ENCODE measurements at places on chromosomes 1 and 21.

DNA sequence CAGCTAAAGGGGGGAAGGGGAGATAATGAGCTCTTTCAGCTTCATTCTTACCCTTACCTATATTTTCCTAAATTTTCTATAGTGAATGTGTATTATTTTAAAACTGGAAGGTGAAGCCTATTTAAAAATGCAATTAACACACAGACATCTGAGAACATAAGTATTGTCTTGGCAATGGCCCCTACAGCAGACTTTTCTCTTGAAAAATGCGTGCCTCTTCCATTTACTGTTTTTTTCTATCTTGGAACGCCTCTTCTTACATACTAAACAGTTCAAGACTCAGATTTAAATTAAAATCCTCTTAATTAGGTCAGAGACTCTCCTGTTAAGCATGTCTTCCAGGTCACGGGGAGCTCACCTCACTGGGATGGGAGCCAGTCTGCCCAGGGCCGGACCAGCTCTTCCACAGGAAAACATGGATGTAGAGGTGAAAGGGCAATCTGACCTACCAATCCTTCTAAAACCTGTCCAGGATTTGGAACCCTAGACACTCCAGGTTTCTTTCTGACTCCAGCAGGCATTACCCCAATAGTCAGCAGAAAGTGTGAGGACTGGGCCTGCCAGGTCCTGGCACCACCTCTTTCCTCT is 137.3 kb downstream of the ZNF281 start:
- no peak for DNase-seq

DNA sequence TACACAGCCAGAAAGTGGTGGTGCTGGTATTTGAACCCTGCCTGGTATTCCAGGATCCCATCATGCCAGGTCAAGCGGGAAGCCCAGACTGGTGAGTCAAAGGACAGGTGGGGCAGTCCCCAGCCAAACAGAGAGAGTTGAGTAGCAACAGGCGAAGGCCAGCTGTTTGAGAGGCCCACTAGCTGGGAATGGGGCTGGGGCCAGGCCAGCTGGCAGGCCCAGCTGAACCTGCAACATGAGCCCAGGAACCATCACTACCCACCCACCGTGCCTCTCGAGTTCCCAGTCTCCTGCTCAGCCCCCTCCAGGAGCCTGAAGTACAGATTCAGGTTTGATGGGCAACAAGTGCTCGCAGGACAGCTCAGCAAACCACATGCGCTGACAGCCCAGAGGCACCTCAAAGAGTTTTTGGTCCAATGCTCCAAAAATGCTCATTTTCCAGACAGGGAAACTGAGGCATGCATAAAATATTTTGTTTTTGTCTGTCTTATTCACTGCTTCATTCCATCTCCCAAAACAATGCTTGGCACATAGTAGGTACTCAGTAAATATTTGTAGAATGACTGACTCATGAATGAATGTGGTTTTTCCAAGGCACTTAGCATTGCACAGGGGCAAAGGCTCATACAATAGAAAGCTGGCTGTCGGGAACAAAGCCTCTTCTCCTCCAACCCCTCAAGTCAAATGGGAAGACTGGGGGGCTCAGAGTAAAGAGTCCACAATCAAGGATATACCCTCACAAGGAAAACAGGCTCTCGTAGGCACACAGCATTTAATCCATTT is 42.5 kb upstream of the CLIC4 start:
- DNase-seq = no peak

DNA sequence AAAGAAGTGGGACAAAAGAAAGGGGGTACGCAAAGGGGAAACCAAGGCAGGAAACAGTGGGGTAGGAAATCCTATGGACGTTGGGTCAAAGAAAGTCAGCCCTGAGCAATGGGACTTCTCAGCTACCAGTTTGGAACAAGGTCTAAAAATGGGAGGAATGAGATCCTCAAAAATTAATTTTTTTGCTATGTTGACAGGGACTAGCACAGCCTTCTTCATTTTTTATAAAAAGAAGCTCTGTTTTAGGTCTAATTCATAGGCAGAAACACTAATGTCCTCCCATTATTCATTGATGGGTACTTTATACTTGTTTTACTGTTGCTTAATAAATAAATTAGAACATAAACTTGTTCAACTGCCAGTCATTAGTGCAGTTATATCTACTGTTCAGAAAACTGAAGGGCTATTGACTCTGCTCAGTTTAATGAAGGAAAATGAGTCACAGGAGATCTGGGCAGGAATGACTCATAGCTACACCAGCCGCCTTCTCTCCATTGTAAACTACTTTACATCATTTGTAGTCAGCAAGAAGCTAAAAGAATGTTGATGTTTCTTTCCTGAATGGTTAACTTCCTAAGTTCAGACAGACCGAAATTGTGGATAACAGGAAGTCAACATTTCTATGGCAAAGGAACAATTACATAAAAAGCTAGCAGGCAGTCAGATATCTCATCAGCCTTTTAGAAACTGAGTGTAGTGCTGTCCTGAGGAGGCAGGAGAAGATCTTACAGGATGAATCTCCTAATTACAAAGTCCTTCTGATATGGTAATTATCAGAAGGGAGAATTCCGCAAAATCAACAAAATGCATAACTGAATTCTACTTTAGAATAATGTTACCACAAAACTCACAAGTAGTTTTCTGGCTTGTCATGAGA is 356.4 kb upstream of the PKN2 start:
- DNase-seq = no peak

DNA sequence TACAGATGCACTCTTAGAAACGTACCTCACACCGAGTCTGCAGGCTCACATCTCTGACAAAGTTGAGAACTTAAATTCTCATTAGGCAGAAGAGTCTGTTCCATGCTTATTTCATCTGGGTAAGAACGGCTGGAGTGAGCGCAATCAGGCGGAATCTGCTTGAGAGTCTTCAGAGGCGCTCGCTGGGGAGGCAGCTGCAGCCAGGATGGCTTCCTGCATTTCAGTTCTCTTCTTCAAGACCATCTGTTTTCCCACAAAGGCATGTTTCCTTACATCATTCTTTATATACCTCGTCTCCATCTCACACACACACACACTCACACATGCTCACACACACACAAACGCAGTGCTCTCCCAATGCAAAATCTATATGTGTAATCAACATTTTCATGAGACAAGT is 497.1 kb downstream of the AJAP1 start:
- DNase-seq = no peak

DNA sequence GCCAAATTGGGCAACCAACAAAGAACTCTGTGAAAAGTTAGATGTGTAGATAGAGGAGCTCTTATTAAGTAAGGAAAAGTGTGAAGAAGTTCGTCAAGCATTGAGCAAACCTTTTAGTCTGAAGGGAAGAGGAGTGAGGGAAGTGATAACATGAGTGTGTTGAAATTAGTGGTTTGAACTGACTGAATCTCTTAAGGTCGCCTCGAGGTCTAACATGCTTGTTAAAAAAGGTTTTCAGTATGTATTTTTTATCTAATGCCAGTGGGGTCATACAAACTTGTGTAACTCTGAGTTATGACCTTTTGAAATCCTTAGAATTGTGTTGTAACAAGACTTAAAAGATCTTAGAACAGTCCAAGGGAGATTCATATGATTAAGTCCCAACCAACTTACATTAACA is 34.1 kb downstream of the SOAT1 start:
- DNase-seq = peak; percentile 95

DNA sequence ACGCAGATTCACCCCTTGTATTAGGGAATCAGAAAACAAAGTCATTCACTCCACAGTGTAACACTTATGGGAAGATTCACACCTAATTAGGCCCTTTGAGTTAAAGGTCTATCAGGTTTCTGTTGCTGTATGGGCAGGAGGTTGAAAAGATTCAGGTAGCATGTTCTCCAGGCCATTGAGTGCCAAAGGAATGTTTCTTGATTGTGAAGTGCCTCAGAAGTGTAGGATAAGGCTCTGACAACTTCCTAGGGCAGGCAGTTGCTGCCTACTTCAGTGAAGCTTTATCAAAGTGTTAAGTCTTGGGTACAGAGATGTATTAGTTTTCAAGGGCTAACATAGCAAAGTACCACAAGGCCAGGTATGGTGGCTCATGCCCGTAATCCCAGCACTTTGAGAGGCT is 48.7 kb upstream of the RGS18 start:
- no peak for DNase-seq

DNA sequence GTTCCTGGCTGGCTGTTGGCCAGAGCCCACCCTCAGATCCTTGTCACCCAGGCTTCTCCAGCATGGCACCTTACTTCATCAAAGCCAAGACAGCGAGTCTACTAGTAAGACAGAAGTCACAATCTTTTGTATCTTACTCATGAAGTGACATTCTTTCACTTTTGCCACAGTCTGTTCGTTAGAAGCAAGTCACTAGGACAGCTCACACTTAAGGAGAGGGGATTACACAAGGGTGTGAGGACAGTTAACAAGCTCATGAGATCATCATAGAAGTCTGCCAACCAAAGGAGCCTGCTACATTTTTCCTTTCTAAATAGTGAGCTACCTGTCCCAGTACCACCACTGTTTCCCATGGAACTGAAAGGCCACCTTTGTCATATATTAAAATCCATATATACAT is 61.5 kb downstream of the PACC1 start:
- peak; percentile 5 for DNase-seq

DNA sequence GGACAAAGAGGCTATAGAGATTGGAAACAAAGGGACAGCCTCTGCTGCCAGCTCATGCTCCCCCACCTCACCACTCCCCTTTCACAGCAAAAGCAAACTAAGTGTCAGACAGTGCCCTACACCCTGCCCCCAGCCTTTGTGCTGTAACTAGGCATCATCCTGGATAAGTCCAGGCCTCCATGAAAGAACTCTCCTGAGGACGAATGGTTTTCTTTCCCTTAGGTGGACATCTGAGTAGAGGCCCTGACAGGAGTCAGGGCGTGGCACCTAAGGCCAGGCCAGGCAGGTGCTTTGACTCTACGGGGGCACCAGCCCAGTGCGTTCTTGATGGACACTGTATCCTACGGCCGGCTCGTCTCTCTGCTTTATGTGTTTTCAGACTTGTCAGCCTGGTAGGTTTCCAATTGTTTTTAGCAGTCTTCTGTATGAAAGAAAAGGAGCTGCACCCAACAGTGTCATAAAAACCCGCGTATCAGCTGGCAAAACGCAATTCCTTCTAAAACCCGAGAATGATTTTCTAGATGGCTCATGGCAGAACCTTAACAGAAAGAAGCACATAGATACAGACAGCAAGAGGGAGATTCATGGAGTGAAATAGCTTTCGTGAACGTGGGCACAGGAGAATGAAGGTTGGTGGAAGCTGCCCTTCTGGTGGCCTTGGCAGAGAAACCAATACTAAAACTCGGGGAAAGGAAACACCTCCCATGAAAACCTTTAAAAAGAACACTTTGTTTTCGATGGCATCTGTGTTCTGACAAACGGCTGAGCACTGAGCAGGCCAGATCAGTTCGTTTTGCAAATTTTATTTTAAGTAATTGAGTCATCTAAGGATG is 51.7 kb upstream of the AJAP1 start:
- DNase-seq = no peak

DNA sequence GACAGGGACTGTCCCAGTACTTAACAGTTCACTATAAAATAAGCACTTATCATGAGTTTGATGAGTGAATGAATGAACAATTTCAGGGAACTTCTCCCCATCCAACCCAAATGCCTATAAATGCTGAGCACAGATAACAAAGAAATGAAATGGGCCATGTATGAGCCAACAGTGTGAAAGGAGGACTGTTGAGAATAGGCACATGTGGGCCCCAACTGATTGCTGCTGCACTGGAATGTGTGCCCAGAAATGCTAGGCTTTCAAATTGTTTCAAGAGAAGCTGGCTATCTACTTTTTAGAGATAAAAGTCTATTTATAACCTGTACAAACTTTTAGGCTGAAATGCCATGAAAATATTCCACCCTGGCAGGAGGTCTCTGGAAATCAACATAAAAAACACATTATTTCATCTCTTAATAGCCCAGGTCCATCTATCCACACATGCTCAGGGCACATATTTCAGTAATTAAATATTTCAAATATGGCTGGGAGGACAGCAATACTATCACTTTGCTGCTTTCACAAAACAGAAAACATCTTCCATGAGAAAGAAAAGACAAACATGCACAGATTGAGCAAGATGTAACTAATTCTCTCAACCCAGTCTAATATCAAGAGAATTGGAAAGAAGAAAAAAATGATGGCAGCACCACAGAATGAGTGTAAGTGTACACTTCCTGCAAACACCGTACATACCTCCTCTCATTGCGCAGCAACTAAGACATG is 49.8 kb downstream of the COLGALT2 start:
- no peak for DNase-seq

DNA sequence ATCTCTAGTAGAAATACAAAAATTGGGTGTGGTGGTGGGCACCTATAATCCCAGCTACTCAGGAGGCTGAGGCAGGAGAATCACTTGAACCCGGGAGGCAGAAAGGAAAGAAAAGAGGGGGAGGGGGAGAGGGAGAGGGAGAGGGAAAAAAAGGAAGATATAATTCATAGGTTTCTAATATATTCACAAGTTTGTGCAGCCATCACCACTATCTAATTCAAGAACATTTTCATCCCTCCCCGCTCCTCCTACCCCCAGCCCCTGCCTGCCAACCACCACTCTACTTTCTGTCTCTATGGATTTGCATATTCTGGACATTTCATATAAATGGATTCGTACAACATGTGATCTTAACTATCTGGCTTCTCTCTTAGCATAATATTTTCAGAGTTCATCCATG is 133.1 kb upstream of the KIAA1614 start:
- DNase-seq = no peak

DNA sequence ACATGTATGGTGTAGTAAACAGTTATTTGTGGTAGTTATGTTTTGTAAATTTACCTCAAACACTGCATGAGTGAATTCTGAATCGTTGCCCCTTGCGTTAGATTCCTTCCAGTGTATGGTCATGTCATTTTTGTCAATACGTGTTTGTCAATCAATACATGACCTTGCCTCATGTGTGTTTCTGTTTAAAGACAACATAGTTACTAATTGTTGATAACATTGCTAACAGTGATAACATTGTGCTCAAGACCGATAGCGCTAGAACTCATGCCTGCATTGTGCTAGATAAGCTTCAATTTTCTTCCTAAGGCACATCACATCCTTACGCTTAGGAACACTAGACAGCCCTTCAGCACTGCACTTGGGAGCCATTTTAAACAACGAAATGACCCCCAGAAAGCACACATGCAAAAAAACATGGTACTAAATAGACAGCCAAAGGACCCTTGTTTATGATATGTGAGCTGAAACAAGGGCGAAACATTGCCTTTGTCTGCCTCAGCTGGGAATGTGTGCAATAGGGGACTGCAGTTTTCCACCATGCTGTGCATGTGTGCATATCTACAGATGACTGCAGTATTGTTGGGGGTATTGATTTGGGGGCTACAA is 37.3 kb downstream of the MRPS6 start:
- no peak for DNase-seq

GRCh38 chr1:183328371-183328770 is 89.8 kb downstream of the NMNAT2 start:
- no peak for DNase-seq

DNA sequence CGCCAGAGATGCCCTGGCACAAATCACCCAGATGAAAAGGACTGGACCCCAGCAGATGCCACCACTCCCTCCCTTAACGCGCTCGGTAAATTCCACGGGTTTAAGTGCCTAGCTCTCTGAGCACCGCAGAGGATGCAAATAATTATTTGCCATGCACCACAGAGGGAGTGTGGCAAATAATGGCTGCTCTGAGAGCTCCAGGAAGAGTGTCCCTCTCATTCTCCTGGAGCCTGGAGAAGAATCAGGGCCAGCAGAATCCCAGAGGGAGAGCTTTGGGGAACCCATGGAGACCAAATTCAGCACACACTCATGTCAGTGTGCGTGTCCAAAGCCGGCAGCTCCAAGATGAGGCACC is 667 bp downstream of the HHIPL2 start:
- DNase-seq = no peak

GRCh38 chr1:178418284-178418955 is 78.3 kb downstream of the CLEC20A start:
- DNase-seq = no peak

GRCh38 chr1:6500544-6501278 is 9.2 kb upstream of the PLEKHG5 start:
- DNase-seq = no peak
